ENCODE measurements at places on chromosomes 3 and 15. TPM values are rescaled to one million over a fixed set of nuclear protein-coding genes. Genes with fewer than 3 reads are reported as not detected.
A peak's percentile ranks its signal among the peaks of the same experiment; 100 is the strongest.

GRCh38 chr3:119571230-119571629 is 8.1 kb upstream of the ADPRH start:
- H3K27ac ChIP-seq: peak overlapping the region; percentile 44
- H3K4me3 ChIP-seq: no peak overlapping the region
- no peak for DNase-seq
- peaks cover 11% of the 10 kb centered on the region for H3K4me1 ChIP-seq

- no peaks in the 10 kb centered on the region for H3K36me3 ChIP-seq
- no peaks in the 10 kb centered on the region for H3K4me1 ChIP-seq
- DNase-seq: no peak
- H3K27me3 ChIP-seq: no peaks in the 10 kb centered on the region
Observed at GRCh38 chr15:31062911-31063310, 38.6 kb downstream of the TRPM1 start.

- H3K27ac ChIP-seq: no peak overlapping the region
- H3K36me3 ChIP-seq: no peaks in the 10 kb centered on the region
- H3K4me3 ChIP-seq: no peak overlapping the region
- H3K27me3 ChIP-seq: no peaks in the 10 kb centered on the region
- no peaks in the 10 kb centered on the region for H3K4me1 ChIP-seq
Observed at GRCh38 chr15:33569036-33569435, 258.3 kb downstream of the RYR3 start.

- no peak for DNase-seq
- no peaks in the 10 kb centered on the region for H3K36me3 ChIP-seq
- H3K27me3 ChIP-seq: no peaks in the 10 kb centered on the region
- no peak overlapping the region for H3K27ac ChIP-seq
Observed at GRCh38 chr3:115090712-115091111, 56.4 kb downstream of the ZBTB20 start.

- H3K4me1 ChIP-seq: peaks cover 25% of the 10 kb centered on the region
- H3K27me3 ChIP-seq: no peaks in the 10 kb centered on the region
- DNase-seq: no peak
- peak overlapping the region; percentile 95 for H3K27ac ChIP-seq
Observed at GRCh38 chr3:51982352-51982837, 940 bp upstream of the ACY1 start.

DNA sequence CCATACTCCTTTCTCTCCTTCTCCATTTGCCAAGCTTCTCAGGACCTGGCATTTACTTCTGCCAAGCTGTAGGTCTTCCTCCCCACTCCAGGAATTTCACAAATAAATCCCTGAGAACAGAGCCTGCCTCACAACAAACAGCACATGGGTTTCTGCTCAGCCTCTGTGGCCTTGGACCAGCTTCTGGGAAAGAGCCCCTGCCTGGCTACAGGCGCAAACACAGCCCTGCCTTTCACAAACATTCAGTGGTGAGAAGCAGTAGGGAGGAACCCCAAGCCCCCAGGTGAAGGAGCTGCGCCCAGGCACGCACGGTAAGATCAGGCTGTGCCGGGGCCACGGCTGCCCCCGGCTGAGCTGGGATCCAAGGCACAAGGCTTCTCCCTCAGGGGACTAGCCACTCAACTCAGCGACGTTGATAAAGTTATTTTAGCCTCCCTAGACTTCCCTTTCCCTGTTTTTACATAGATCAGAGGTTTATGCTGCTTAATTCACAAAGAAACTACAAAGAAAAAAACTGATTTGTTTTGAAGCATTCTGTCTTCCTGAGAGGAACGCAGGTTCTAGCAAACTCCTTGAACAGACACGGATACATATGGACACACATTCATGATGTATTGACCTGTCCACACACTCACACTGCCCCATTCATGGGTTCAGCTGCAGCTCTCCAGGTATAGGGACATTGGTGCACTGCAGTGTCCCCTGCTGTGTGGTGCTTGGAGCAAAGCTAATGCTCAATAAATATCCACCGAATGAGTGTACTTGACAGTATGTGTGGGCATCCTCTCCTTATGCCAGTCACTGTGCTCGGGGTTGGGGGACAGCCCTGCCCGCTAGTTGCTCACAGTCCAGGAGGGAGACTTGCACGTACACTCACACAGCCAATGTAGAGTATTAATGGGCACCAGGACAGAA is 25.4 kb downstream of the HES1 start:
- H3K27me3 ChIP-seq: peaks cover 3% of the 10 kb centered on the region
- no peak for DNase-seq
- H3K36me3 ChIP-seq: no peaks in the 10 kb centered on the region
- H3K4me3 ChIP-seq: no peak overlapping the region
- H3K4me1 ChIP-seq: peaks cover 19% of the 10 kb centered on the region

GRCh38 chr3:21795152-21795837 is 44.3 kb upstream of the ZNF385D start:
- peaks cover 16% of the 10 kb centered on the region for H3K4me1 ChIP-seq
- no peak overlapping the region for H3K27ac ChIP-seq
- no peak overlapping the region for H3K4me3 ChIP-seq
- H3K27me3 ChIP-seq: no peaks in the 10 kb centered on the region

DNA sequence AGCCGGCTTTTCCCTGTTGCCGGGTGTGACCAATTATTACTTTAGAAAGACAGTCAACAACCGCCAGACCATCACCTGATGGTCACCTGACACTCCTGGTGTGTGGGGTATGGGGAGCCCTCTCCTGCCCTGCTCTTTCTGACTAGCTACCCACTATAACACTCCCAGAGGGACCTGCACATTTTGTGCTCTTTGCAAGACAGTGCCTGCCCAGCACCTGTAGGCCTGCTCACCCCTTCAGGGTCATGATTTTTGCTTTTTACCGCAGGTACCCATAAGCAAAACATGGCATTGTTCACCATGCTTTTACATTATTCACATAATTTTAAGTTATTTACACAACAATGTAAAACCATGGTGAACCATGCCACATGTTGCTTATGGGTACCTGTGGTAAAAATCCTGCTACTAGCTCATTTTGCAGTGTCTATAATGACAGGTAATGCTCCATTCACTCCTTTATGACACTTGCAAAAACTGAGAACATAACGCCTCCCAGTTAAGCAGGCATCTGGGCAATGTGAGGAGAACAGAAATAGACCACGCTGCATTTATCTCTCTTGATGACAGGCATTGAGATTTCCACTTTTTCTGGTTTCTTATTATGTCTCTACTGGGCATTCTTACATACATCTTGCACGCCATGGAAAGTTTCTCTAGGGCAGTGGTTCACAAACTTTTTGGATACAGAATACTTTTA is 9.9 kb downstream of the CCRL2 start:
- H3K27me3 ChIP-seq: no peaks in the 10 kb centered on the region
- no peak for DNase-seq
- H3K27ac ChIP-seq: no peak overlapping the region
- H3K36me3 ChIP-seq: no peaks in the 10 kb centered on the region

- peaks cover 13% of the 10 kb centered on the region for H3K4me1 ChIP-seq
- no peaks in the 10 kb centered on the region for H3K36me3 ChIP-seq
- H3K27me3 ChIP-seq: peaks cover 35% of the 10 kb centered on the region
- H3K27ac ChIP-seq: peak overlapping the region; percentile 42
- peak; percentile 45 for DNase-seq
- peak overlapping the region; percentile 59 for H3K4me3 ChIP-seq
Observed at GRCh38 chr3:197149-197827, 725 bp downstream of the CHL1 start.

DNA sequence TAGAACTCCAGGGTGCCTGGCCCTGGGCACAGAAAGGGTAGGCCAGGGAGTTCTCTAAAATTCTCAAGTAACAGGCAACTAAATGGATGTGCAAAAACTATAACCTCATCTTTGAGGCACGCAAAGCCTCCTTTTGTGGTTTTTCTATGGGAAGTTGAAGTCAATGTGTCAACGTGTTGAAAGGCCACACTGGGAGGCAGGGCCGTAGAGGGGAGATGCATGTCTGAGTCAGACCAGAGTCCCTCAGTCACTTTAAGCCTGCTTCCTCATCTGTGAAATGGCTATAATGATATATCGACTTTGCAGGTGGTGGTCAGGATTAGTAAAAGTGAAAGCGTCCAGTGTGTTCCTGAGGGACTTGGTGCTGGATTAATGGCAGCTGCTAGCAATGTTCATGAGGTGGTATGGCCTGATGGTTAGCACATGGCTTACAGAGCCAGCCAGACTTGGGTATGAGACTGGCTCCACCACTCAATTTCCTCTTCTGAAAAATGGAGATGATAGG is 17.0 kb downstream of the TGM5 start:
- no peaks in the 10 kb centered on the region for H3K27me3 ChIP-seq
- H3K36me3 ChIP-seq: no peaks in the 10 kb centered on the region
- no peak for DNase-seq
- H3K4me3 ChIP-seq: no peak overlapping the region
- no peaks in the 10 kb centered on the region for H3K4me1 ChIP-seq

GRCh38 chr3:44643024-44643423 is 5.5 kb upstream of the ZNF35 start:
- peaks cover under 1% of the 10 kb centered on the region for H3K4me1 ChIP-seq
- no peak overlapping the region for H3K4me3 ChIP-seq
- H3K27me3 ChIP-seq: no peaks in the 10 kb centered on the region
- no peak for DNase-seq
- no peak overlapping the region for H3K27ac ChIP-seq

DNA sequence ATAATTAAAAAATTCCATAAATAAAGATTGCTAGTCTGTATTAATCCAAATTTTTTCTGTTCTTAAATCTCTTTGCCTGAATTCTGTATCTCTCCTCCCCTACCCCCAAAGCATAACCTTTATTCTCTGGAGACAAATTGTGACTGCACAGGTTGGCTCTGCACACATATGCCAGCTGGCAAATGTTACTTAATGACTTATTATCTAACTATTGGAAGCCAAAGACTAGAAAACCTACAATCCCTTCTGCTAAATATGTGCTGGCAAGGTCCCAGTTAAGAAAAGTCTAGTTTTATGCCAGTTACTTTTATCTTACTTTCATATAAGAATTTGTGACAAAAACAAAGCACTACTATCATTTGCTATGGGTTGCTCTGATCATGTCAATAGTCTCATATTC is 569.3 kb downstream of the MECOM start:
- DNase-seq: no peak
- H3K27ac ChIP-seq: no peak overlapping the region
- H3K4me3 ChIP-seq: no peak overlapping the region
- H3K36me3 ChIP-seq: peaks cover 21% of the 10 kb centered on the region

DNA sequence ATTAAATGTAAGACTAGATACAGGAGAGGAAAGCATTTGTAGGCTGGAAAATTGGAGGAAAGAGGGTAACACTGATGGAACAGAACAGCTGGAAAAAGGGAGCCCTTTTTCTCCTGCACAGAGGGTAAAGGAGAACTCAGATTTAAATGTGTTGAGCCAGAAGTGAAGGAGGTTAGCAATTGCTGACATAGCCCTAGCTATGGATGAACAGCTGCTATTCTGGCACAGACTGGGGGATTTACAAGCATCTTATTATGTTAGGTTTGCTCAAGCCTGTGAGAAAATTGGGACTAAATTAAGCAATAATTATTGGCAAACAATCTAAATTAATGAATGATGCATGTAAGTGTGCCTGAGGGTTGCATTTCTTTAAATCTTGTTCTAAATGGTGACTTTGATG is 40.6 kb upstream of the PRR20G start:
- H3K27ac ChIP-seq: no peak overlapping the region
- H3K4me1 ChIP-seq: no peaks in the 10 kb centered on the region
- H3K27me3 ChIP-seq: no peaks in the 10 kb centered on the region
- no peak for DNase-seq

- no peaks in the 10 kb centered on the region for H3K4me1 ChIP-seq
- no peak for DNase-seq
- no peak overlapping the region for H3K4me3 ChIP-seq
- H3K36me3 ChIP-seq: no peaks in the 10 kb centered on the region
Observed at GRCh38 chr3:122268257-122269024, 56.6 kb upstream of the CSTA start.

DNA sequence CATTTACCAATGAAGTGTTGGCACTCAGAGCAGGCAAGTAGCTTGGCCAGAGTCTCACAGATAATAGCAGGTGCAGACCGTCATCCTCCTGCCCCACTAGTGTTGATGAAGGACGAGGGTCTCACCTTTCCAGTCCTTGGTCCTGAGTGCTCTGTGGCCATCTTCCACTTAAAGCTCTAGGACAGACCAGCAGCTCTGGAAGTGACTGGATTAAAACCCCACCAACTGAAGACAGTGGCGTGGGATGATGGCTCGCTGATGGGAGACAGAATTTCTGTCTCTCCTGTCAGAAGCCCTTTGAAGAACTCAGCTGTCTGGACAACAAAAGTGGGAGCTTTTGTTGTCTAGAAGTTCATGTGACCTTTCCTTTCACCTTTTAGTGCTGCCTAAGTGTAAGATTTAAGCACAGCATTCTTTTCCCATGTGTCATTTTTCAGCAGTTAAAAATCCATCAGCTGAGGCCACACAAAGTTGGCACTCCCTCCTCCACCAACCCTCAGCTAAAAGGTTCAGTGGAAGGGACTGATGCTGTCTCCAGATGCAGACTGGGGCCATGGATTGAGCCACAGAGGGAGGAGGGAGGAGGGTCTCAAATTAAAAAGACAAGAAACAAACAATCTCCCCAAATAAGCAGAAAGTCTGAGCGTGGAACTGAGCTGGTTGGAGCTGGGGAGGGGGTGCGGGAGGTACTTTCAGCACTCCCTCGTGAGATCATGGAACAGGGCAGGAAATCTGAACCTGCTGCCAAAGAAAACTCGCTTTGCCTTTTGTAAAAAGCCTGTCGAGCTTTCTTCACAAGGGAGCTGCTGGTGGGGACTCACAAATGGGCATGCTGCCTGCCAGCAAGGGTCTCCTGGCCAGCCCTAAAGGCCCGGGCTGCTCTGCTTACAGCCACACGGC is 148.5 kb upstream of the CTDSPL start:
- peaks cover 4% of the 10 kb centered on the region for H3K36me3 ChIP-seq
- H3K27me3 ChIP-seq: peaks cover 3% of the 10 kb centered on the region
- H3K4me1 ChIP-seq: peaks cover 49% of the 10 kb centered on the region
- no peak for DNase-seq

DNA sequence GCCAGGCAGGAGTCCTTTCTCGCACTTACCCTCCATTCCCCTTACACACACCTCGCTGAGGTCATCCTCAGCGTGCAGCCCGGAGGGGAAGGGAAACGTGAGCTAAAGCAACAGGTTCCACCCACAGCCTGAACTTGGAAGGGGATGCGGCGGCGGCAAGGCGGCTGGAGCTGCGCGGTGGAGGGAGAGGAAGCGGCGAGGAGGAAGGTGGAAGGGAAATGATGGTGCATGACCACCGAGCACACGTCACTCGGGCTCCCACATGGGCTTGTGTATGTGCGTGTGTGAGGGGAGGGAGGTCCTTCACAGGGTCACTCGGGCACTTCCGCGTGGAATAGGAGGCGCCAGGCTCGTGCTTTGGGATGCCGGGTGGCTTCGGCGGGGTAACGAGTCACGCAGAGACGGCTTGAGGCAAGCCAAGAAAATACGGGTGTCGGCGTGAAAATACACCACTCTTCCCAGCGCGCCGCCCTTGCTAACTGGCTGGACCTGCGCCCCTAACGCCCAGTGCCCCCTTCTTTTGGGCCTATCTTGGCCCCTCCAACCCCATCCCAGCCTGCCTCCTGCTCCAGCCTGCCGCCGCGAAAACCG is 225.5 kb upstream of the IL12A start:
- H3K4me3 ChIP-seq: peak overlapping the region; percentile 74
- peak overlapping the region; percentile 95 for H3K27ac ChIP-seq
- H3K4me1 ChIP-seq: peaks cover 52% of the 10 kb centered on the region
- DNase-seq: peak; percentile 75
- H3K27me3 ChIP-seq: peaks cover 7% of the 10 kb centered on the region
- H3K36me3 ChIP-seq: no peaks in the 10 kb centered on the region

NAA50 gene
- 83.3 TPM for total RNA-seq

CEMIP gene
- 7.3 TPM for total RNA-seq

MYD88 gene
- total RNA-seq: 99.7 TPM

SPINK8 gene
- not detected for total RNA-seq

LRRC15 gene
- total RNA-seq: 0.24 TPM

SMCO1 gene
- total RNA-seq: not detected

ALDH1A2 gene
- 49.4 TPM for total RNA-seq

STAB1 gene
- 133 TPM for total RNA-seq

FGF12 gene
- 3.9 TPM for total RNA-seq

HIGD2B gene
- not detected for total RNA-seq

OSBPL10 gene
- 18.8 TPM for total RNA-seq

TTLL13 gene
- not detected for total RNA-seq

CFAP161 gene
- total RNA-seq: 7.4 TPM
